ENCODE measurements at places on chromosomes 6 and 20.
A peak's percentile ranks its signal among the peaks of the same experiment; 100 is the strongest.

- peak; percentile 3 for DNase-seq
These were observed 525 bp downstream of the MACROD2 start for GRCh38 chr20:13995841-13996240.

DNA sequence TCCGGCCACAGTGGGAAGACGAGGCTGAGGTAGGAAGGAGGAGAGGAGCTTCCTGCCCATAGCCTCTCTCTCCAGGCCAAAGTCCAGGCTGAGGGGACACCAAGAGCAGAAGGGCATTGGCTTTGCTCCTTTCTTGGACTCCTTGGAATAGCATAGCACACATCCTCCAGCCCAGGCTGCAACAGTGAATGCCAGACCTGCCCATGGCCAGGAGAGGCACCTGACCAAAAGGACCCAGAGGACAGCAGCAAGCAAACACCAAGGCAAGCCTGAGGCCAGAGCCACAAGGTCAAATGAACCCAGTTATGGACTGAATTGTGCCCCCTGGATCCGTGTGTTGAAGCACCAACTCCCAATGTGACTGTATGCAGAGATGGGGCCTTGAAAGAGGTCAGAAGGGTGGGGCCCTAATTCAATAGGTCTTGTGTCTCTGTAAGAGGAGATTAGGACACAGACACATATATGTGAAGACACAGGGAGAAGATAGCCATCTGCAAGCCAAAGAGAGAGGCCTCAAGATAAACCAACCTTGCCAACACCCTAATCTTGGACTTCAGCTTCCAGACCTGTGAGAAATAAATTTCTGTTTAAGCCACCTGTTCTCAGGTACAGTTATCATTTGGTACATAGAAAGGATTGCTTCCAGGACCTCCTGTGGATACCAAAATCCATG, 126.5 kb upstream of the NXT1 start:
- DNase-seq = no peak

GRCh38 chr6:126056355-126057004, 70.1 kb downstream of the TRMT11 start:
- no peak for DNase-seq

GRCh38 chr6:137875606-137876005, 8.5 kb downstream of the TNFAIP3 start:
- no peak for DNase-seq

GRCh38 chr6:118280210-118280609, 267.9 kb upstream of the PLN start:
- DNase-seq = no peak

DNA sequence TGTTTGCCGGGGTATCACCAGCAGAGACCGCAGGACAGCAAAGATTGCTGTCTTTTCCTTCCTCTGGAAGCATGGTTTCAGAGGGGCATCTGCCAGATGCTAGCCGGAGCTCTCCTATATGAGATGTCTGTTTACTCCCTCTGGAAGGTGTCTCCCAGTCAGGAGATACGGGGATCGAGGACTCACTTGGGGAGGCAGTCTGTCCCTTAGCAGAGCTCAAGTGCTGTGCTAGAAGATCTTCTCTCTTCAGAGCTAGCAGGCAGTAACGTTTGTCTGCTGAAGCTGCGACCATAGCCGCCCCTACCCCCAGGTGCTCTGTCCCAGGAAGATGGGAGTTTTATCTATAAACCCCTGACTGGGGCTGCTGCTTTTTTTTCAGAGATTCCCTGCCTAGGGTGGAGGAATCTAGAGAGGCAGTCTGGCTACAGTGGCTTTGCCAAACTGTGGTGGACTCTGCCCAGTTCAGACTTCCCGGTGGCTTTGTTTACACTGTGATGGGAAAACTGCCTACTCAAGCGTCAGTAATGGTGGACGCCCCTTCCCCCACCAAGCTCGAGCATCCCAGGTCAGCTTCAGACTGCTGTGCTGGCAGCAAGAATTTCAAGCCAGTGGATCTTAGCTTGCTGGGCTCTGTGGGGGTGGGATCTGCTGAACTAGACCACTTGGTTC, 133.0 kb upstream of the FLRT3 start:
- no peak for DNase-seq

DNA sequence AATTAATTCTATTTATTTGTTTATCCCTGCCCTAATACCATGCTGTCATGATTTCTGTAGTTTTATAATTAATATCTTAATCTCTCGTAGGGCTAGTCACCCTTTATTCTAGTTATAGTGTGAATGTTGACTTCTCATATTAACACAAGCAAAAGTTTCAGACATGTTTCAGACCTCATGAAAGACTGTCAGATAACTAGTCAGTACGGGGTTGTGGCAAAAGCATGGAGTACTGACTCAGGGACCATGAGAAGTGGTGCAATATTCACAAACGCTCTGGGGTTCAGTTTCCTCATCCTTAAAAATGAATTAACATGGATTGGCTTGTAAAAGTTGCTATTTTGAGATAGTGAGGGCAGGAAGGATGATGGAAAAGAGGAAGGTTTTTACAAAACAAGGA, 148.9 kb downstream of the TMEM200A start:
- no peak for DNase-seq

DNA sequence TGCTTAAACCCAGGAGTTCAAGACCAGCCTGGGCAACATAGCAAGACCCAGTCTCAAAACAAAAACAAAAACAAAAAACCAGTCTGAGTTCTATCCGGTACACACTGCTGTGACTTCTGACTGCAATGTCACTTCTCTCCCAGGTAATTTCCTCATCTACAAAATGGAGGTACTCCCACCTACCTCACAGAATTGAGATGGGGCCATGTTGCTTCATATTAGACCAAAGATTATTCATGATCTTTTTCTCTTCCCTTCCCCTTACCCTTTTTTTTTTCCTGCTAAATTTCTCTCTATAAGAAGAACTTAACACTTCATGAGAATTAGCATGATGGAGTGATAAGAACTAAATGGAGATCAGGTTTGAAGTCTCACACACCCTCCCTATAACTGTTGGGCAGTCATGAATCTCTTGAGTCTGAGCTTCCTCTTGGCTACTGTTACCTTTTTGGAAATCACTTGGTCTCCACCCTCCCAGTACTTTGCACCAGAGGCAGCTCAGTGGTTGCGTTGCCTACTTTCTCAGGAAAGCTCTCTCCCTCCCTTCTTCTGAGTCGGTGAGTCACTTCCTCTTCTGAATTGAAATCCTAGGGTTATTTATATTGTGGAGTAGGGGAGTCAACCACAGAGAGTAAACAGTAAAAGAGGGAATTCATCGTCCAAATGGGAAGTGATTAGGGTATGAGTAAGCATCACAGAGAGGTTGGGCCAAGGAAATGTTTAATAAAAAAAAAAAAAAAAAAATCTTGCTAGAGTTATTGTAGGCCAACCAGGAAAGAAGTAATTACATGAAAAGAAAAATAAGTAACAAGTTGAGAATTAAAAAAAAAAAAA, 59.9 kb upstream of the MAP7 start:
- peak; percentile 99 for DNase-seq

DNA sequence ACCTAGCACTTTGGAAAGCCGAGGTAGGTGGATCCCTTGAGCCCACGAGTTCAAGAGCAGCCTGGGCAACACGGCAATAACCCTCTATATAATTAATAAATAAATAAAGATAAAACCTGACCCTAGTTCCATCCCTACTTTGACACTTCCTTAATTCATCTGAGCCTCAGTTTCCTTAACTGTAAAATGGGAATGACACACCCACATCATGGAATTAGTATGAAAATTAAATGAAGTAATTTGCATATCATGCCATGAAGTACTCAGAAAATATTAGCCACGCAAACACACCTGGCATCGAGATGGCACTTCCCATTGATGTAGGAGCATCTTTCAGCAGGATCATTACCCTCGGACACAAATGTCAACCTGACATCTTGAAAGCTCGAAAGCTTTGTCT, 19.1 kb downstream of the ZMYND8 start:
- no peak for DNase-seq

DNA sequence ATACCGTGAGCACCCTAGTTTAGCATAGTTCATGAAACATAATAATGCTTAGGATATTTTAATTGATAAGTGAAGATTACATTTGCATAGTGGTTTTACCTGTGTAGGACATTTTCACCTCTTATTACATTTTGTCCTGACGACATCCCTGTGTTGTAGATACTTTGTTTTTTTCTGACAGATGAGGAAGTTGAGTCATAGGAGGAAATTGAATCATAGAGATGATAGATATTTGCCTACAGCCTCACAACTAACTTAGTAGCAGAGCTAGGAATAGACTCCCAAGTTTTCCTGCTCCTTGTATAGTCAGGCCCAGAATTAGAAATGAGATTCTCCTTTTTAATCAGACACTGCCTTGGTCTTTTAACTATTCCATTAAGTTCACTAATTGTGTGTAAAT, 100.5 kb upstream of the SUPT3H start:
- DNase-seq = peak; percentile 57

DNA sequence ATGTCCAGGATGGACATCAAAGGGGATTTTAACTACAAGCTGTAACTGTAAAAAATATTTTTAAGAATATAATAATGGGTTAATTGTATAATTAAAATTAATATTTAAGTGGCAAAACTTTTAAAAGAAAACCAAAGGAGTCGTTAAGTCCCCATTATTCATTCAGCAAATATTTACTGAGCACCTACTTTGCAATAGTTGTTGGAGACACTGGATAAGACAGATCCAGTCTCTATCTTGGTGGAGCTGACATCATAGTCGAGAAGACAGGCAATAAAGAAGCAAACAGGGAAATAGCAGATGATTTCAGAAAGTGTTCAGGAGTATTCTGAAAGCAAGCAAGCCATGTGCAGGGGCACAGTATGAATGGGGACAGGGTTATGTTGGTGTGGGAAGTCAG, 137.0 kb downstream of the CEBPB start:
- no peak for DNase-seq

DNA sequence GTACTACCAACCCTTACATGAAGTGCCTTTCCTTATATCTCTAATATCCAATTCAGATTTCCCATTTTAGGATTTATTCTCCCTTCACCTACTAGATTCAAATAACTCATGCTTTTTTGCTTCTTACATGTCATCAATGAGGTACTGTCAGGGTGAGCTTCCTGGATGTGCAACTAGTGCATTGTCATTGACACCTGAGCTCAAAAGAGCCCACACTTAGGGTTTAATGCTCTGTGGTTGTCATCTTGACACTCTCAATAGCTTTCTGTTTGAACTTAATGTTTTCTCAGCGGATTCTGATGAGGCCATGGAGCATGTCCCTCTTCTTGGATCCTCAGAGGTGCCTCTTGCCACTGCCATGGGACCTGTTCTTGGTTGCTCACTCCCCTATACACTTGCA, 1033.3 kb upstream of the EYS start:
- no peak for DNase-seq

GRCh38 chr20:22586645-22587310, 2.4 kb upstream of the FOXA2 start:
- no peak for DNase-seq

GRCh38 chr6:105526225-105526872, 123.5 kb upstream of the PREP start:
- no peak for DNase-seq

DNA sequence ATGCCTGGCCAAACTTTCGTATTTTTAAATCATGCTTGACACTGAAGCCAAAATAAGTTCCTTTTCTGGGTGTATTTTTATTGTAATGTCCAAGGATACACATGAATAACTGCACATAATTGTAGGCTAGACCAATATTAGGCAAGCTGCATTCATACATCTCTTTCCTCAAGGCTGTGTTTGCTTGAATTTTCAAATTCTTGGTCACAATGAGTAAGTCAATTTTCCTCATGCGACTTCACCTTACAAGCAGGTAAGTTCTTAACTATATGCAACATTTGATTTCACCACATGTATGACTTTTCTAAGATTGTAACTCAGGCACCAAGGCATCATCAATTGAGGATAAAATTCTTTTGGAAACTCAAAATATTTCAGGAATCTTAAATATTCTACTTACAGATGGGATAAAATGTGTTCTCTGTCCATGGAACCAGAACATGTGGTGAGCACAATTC, 112.4 kb upstream of the ZNF217 start:
- DNase-seq = peak; percentile 26

DNA sequence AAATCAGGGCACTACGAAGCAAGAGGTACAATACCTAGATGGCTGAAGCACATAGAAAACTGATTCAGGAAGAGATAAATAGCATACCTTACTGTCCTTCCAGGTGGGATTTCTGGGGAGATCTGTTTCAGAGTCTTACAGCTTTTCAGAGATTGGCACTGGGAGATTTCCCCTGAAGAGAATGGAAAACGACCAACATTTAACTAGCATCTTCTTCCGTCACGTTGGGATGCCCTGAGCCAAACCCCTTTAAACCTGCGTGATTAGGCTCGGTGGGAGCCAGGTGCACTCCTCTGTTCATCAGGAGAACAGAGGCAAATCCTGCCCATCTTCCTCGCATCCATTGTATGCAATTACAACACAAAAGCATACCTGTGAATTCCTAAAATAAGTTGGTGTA, 614.5 kb downstream of the HDGFL1 start:
- no peak for DNase-seq

- DNase-seq = no peak
These were observed 48.3 kb downstream of the CARMIL1 start for GRCh38 chr6:25327432-25327831.

DNA sequence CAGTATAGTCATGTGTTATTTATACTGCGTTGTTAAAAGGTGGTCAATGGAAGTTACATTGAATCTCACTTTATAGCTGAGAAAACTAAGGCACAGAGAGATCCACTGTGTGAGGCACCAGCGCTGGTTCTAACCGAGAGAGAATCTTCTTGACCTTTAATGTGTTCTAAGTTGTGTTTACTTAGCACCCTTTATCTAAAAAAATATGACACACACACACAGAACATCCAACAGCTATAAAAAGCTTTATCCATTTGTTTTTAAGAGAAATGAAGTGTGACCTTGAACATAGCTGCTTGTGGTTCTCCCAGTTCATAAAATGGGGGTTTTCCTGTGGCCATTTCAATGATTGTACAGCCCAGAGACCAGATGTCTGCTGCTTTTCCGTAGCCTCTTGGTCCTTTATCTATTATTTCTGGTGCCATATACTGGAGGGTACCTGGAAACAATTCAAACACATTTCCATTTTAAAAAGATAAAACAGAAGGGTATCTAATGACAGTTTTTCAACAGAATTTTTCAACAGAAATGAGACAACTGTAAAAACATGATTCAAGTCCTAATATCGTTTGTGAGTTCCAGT, 54.8 kb upstream of the MAP7 start:
- DNase-seq = peak; percentile 29

DNA sequence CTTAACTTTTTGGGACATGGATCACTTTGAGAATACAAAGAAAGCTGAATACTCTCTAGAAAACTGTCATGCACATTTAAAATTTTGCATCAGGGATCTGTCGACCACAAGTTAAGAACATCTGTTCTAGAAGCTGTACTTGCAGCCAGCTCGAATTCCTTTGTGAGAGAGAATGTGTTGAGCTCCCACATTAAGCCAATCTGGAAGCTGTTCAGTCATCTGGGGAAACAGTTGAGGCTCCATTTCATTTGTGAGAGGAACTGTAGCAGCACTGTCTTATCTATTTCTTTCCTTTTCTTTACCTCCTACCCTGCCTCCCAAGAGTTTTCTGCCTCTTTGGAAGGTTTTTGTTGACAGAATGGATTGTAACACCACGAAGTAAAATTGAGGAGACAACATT, 50.8 kb downstream of the KAT14 start:
- DNase-seq = no peak

- DNase-seq = no peak
These were observed 134.7 kb downstream of the BTBD9 start for GRCh38 chr6:38504996-38505395.

- peak; percentile 51 for DNase-seq
These were observed 26.9 kb downstream of the LYRM2 start for GRCh38 chr6:89611666-89612065.

Measured in astrocyte of the spinal cord (primary cell).